Left cardiac atrium (tissue), 4 donors: ENCODE measurements at places on chromosomes 4 and X. TPM values are rescaled to one million over a fixed set of nuclear protein-coding genes. Genes with fewer than 3 reads are reported as not detected.

- no peak for DNase-seq
These were observed 2.8 kb downstream of the AREG start for GRCh38 chr4:74447636-74448233.

- DNase-seq, result peak; percentile 24
These were observed 2.3 kb upstream of the UBA1 start for GRCh38 chrX:47191331-47191730.

DNA sequence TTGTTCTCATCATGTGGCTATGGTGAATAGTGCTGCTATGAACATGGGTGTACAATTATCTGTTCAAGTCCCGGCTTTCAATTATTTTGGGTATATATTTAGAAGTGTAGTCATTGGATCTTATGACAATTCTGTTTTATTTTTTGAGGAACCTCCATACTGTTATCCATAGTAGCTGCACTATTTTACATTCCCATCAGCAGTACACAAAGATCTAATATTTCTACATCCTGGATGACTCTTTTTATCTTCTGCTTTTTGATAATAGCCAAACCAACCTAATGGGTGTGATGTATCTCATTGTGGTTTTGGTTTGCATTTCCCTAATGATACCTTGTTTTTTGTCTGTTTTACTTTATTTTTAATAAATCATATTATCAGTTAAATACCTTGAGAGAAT, 12.9 kb upstream of the IL13RA1 start:
- no peak for DNase-seq

DNA sequence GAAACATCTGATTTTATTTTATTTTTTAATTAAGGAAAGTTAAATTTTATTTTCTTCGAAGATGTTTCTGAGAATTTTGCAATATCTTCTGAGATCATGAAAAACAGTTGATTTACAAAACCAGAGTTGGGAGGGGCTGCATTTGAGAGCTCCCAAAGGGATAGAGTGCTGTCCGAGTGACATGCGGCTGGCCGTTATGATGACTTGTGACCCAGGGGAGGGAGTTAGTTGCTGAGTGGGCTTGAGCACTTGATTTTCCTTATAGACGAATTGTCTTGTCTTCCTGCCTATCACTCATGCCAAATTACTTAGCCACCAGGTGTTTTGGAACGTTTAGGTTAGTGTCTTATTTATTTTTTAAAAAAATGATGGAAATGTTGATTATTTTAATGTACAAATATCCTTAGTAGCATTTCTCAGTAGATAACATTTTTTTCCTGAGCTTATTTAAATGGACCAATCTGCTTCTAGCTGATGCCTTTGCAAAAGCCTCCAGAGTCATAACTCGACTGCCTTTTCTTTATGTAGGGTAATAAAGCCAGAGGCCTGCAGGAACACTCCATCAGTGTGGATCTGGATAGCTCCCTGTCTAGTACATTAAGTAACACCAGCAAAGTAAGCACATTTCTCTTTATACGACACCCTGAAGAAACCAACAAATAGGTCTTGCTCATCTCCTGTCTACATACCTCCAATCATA, 85.2 kb downstream of the PTTG2 start:
- DNase-seq, result no peak

ATP2B3 gene
- not detected for total RNA-seq

GRCh38 chr4:82217986-82218715, 155.6 kb downstream of the HNRNPD start:
- DNase-seq, result no peak

MAGEA9B gene
- not detected for total RNA-seq

DNA sequence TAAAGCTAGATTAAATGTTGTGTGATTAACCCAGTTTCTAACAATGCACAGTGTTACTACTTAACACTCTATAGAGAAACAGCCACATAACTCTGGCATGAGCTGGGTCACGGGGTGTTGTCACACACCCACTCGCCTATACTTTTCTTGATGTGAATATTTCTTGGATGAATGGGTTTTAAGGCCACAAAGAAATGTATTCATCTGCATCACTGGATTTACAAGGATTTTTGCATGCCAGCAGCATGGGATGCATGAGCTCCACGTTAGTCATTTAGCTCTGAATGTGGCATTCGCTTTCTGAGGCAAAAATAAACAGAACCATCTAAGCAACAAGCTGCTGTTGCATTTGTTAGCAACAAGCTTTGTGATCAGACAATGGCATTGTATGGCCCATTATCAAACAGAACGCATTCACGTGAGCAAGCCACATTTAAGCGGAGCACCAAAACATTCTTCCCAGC, 89.7 kb downstream of the LRP2BP start:
- DNase-seq, result no peak

DNA sequence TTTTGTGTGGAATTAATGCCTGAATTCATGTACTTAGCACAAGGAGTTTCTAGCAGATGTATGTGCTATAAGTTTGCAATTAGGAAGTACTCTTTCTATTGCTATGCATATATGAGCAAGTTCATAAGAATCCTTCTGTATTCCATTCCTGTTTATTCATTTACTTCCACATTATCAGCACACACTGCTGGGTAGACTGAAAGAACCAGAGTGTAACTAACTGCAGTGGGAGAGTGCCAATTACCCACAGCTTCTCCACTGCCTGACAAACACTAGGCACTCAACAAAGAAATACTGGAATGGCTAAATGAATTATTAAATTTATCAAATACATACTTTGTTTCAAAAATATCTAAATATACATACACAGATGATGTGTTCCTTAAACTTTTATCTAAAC, 219.6 kb downstream of the CAMK2D start:
- no peak for DNase-seq

SMIM31 gene
- not detected for total RNA-seq

HERC5 gene
- 3.7 TPM for total RNA-seq

DNA sequence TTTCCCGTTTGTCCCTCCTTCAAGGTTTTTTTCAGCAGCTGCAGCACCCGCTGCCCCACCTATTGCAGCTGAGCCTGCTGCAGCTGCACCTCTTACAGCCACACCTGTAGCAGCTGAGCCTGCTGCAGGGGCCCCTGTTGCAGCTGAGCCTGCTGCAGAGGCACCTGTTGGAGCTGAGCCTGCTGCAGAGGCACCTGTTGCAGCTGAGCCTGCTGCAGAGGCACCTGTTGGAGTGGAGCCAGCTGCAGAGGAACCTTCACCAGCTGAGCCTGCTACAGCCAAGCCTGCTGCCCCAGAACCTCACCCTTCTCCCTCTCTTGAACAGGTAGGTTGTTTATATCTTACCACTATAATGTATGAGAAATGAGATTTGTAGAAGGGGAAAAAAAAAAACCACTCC, 4.5 kb downstream of the PRR27 start:
- DNase-seq, result no peak

DNA sequence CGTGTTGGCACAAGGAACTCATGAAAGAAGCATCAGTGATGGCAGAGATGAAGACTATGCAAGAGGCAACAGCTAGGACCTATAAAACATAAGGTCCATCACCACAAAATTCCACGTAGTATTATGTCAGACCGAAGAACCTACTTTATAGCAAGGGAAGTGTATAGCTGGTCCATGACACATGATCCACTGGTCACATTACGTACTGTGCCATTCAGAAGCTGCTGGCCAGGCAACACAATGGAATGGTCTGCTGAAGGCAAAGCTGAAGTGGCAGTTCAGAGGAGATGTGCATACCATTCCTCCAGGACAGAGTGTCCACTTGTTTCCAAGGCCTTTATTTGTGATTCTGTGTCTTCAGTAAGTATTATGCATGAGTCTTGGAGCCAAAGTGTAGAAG, 215.5 kb upstream of the UGT8 start:
- no peak for DNase-seq

DNA sequence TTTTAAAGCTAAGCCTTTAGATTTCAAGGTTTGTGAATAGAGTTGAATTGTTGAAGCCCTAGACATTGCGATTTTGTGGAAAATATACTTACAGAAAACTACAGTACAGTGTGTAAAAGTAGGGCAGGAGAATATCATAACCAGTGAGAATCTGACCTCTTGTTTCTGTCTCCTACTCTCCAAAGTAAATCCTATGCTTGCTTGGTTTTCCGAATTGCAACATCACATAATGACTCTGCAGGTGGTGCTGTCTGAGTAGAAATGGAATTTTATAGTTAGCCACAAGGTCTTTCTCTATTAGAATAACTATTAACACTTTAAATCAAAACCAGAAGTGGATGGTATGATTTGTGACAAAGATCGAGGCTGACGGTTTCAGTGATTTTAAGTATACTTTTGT, 505.6 kb downstream of the RAPGEF2 start:
- no peak for DNase-seq

- no peak for DNase-seq
These were observed 31.2 kb upstream of the GYPA start for GRCh38 chr4:144171697-144172096.

NR0B1 gene
- total RNA-seq, result not detected

- DNase-seq, result no peak
These were observed 110.7 kb downstream of the WDFY3 start for GRCh38 chr4:84855774-84856173.

GRCh38 chr4:122450847-122451246, 5.7 kb downstream of the IL2 start:
- no peak for DNase-seq

DNA sequence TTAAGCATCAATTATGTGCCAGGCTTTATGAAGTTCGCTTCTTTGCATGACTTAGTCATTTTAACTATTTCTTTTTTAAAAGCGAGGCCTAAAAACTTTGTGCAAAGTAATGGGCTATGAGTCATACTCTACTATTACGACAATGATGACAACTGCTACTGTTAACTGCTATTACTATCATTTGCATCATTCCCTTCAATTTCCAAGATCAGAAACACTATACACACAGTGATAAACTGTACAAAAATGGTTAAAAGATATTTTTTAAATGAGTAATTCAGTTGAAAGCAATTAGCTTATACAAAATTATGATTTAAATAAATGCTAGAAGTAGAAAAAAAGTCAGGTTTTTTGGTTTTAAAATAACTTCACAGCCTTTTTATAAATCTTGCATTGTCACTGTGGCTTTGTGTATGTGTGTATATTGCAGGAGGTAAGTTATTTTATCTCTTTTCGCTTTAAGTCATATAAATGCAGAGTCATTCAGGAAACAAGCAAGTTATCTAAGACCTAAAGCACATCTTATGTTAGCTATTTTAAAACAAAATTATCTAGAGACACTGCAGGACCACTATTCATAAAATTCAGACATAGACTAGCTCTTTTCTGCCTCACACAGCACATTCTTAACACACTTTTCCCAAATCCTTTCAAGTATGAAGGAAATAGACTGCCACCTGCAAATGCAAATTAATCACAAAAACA, 18.5 kb upstream of the CXCL3 start:
- no peak for DNase-seq

GRCh38 chr4:53371843-53372521, 5.5 kb upstream of the FIP1L1 start:
- DNase-seq, result no peak

DNA sequence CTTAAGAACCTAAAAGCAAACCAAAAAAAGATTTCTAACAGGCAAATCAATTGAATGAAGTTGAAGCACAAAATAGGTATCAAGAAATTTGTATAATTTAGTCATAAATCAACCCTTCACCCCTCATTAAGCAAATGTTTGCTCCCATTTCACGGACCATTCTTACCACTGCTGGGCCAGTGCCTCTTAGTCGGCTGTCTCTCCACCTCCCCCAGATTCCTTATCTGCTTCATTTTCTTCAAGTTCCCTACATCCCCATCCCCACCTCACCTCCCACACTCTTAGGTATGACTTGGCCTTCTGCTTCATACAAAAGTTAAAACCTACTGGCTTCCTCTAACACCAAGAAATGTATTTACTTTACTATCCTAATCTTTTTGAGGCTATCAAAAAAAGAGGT, 11.8 kb downstream of the AASDH start:
- no peak for DNase-seq

GRCh38 chr4:99845708-99846469, 29.3 kb downstream of the DAPP1 start:
- no peak for DNase-seq

DNA sequence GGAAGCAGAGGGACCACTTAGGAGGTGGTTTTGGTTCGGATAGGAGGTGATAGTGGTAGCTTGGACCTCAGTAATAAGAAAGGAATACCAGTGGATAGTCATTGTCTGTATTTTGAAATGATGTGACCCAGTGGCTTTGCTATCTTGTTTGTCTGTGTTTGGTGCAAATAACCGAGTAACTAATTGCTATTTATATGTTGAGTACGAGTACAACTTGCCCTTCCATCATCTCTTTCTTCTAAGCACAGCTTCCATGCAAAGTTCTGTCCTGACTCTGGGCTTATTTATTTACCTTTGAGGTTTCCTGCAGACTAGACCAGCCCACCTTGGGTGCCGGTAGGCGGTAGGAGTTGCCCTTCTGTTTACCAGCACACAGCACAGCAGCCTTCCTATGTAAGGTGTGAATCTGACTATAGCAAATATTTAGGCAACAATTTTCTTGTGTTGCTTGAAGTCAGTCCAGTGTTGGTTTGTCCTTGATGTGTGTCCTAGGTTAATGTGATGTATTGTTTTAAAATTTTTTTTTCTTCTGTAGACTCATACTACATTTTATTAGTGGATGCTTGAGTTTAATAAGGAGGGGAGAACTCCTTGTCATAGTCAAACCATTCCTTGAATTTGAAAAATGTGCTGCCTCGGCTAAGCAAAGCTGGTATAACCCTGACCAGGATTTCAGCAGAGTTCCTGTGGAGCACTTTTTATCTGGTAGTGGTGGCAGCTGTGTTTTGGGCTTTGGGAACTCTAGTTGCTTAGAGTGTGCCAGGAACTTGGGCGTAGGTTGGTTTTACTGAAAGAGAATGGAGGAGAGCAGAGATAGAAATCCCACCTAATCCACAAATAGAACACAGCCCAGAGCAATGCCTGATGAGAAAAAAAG, 21.9 kb downstream of the PTTG2 start:
- no peak for DNase-seq

GYPE gene
- 1.3 TPM for total RNA-seq

DNA sequence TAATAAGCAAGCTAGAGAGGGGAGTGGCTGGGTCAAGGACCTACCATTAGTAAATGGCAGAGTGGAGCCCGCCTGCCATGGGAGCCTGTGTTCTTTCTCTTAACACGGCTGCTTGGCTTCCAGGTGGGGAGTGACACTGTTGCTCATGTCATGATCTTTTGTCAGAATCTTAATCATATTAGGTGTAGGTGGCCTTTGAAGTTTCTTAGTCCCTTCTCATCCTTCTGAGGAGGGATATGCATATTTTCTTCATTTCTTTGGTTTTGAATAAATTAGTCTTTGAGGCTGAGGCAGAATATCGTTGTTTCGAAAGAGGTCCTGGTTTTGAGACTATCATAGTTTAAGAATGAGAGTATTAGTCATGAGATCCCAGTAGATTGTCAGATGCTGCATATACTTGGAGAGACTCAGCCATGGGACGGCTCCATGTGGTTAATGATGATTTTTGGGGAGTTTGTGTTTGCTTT, 28.9 kb downstream of the SNX25 start:
- DNase-seq, result no peak

YTHDC1 gene
- total RNA-seq, result 51.9 TPM

GRCh38 chr4:74671080-74671698, 123.1 kb downstream of the BTC start:
- peak; percentile 31 for DNase-seq

SULT1E1 gene
- not detected for total RNA-seq

GRCh38 chr4:14403132-14403531, 599.1 kb upstream of the CPEB2 start:
- DNase-seq, result no peak
